NCI-H460 (cell line): ENCODE measurements at places on chromosomes 2 and 18. TPM values are rescaled to one million over a fixed set of nuclear protein-coding genes. Genes with fewer than 3 reads are reported as not detected.

DNA sequence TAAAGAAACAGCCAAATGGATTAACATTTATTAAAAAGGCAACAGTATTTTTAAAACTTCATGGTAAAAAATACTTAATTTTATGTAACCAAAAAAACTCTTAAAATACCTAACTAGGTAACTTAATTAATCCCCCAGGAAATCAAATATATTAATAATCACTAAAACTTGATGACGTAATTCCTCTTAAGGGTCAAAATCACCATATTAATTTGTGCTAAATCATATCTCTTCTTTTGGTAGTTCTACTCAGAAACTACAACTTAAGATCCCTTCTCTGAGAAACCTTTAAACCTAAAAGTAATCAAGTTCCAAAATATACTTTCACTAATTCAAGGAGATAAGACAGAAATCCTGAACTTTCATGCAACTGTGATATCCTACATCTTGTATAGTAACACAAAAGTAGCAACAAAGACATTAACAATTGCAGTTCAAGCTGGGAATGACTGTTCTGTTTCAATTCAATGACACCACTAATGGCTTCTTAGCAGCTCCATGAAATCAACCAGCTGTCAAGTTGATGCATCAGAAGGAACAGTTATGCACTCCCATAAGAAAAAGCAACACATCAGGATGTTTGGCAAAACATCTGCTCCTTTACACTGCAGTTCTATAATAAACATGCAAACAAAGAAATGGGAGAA lies 4.0 kb downstream of the BAZ2B start:
- peak; percentile 45 for DNase-seq

DNA sequence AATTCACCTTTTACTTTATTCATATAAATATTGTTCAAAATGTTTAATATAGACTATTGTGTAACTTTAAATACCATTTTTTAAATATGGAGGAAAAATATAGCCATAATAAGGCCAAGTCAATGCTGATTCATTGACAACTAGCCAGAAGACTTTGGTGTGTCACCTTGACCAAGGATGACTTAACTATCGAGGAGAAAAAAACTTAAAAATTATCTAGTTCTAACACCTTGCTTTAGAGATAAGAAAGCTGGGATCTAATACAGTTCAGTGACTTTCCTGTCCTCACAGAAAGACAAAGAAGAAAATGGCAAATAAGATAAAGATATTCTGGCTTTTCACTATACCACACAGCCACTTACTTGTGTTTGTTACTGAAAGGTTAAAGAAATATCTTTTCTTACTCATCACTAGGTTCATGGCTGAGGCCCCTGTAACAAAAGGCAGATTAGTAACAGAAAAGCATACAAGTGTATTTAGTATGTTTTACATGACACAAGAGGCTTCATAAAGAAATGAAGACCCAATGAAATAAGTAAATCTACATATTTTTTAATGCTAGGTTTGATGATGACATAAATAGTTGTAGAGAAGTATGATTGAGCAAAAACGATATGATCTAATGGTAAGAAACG lies 65.9 kb upstream of the LRRTM1 start:
- no peak for DNase-seq

GRCh38 chr2:241019441-241020139 lies 21.2 kb downstream of the SNED1 start:
- DNase-seq: no peak

GRCh38 chr2:52658598-52658997 lies 1109.0 kb upstream of the CHAC2 start:
- no peak for DNase-seq

DNA sequence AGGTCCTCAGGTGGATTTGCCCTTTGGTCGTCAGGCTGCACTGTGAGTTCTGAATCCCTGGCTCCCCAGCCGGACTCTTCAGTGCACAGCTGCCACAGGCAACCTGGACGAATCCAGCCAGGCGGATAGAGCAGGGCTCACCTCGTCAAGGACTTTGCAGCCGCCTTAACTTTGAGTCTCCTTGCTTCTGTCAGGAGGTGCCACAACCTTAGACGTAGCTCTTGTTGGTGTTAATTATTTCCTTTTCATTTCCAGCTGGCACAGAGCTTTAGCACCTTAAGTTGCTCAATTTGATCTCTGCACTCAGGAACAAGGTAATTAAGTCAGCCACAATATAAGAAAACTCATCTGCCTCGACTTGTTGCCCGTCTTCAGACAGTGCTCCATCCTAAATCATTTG lies 17.7 kb downstream of the SMIM21 start:
- no peak for DNase-seq

DNA sequence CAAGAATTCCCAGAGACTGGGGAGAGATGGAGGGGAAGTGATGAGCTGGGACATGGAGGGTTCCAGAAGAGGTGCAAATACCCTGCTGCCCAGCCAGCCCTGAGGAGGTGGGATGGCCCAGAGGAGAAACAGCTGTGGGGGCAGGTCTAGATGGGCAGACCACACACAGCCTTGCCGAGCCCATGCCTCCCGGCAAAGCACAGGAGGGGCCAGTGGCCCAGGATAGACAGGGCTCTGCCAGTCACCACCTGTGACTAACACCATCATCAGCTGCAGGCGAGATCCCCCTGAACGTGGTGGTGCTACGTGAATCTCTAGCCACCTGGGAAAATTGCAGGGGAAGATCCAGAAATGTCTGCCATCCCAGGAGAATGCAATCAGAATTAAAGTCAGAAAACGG lies 39.4 kb downstream of the SCTR start:
- DNase-seq: no peak

DNA sequence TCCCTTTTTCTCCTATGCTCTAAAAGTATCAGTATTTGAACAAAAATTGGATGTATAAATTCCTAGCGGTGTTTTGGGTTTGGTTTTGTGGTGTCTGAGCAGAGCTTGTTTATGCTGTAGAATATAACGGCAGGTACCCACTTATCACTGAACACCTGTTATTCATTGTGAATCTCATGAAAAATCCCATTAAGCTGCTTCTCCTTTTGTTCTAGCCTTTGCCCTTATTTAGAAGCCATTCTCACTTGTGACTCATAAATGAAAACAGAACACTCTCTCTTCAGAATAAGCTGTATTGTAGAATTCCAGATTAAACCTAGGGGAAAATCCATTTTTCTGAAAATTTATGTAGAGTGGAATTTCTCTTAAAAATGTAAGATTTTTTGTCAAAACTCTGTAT lies 104.0 kb downstream of the PRPF40A start:
- no peak for DNase-seq

GRCh38 chr2:195632856-195633572 lies 24.0 kb upstream of the SLC39A10 start:
- DNase-seq: no peak

CTDP1 gene
- total RNA-seq: 12.4 and 14.5 TPM in 2 replicates

ADRA2B gene
- total RNA-seq: not detected in 2 replicates

LIMS4 gene
- not detected in 2 replicates for total RNA-seq
